ENCODE measurements at places on chromosomes 16 and 17.

- no peak for DNase-seq
Measured at GRCh38 chr17:49472527-49472926, 22.6 kb upstream of the NGFR start.

GRCh38 chr17:43772877-43773648 is 5.7 kb downstream of the DUSP3 start:
- DNase-seq = no peak

GRCh38 chr17:40705584-40705983 is 2.0 kb upstream of the KRT24 start:
- no peak for DNase-seq

DNA sequence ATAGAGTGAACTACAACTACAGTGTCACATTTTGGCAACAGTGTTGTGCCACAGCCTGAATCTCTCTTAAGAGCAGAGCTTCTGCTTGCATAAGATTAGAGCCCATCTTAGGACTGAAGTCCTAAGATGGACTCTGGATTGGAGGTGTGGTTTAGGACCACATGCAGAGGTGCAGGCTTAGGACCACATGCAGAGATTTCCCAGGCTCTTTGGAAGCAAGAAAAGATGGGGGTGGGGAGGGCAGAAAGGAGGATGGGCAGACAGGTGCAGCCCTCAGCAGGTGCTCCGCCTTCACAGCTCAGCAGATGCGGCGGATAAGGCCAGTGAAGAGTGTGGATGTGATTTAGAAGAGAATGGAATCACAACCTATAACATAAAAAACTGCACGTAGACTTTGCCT is 128.7 kb downstream of the TANGO6 start:
- no peak for DNase-seq

- no peak for DNase-seq
Measured at GRCh38 chr16:84675423-84675822, 24.4 kb upstream of the USP10 start.

DNA sequence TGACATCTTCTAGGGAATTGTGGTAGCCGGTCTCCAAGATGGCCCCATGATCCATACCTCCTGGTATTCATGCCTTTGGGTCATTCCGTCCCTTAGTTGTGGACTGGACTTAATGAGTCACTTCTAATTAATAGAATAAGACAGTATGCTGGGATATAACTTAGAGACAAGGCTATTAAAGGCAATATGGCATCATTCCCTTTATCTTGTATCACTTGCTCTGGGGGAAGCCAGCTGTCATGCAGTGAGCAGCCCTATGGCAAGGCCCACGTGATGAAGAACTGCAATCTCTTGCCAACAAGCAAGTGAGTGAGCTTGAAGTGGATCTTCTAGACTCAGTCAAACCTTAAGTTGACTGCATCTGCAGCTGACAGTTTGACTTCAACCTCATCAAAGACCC is 97.8 kb upstream of the MED13 start:
- no peak for DNase-seq

- no peak for DNase-seq
Measured at GRCh38 chr17:44102849-44103622, 20.4 kb downstream of the HDAC5 start.

DNA sequence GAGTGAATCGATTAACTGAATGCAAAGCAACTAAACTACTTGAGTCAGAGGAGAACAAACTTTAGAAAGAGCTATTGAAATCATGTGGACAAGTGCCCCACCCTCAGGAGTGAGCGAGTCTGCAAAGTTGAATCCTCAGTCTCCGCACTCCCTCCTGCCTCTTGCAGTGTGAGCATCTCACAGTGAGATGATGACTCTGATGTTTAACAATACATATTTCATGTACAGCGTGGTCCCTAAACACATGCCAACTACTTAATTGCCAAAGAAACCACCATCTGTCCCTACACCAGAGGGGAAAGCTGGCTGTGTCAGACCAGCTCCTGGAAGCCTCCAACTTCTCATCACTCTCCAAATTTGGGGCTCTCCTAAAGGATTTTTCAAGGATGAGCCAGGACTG is 31.2 kb downstream of the PIMREG start:
- DNase-seq = no peak

DNA sequence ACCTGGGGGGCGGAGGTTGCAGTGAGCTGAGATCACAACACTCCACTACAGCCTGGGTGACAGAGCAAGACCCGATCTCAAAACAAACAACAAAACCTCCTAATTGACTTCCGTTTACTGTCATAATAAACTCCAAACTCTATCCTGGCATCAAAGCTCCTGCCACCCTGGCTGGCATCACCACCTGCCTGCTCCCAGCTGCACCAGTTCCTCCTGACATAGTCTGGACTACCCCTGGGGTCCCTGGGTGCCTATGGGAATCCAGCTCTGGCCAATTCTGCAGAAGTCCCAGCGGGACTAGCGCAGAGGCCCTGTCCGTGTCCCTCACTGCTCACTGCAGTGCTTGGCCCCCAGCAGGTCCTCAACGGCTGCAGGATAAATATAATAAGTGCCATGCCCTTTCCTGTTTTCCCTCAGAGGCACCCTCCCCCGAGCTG is 723 bp downstream of the NTHL1 start:
- no peak for DNase-seq

DNA sequence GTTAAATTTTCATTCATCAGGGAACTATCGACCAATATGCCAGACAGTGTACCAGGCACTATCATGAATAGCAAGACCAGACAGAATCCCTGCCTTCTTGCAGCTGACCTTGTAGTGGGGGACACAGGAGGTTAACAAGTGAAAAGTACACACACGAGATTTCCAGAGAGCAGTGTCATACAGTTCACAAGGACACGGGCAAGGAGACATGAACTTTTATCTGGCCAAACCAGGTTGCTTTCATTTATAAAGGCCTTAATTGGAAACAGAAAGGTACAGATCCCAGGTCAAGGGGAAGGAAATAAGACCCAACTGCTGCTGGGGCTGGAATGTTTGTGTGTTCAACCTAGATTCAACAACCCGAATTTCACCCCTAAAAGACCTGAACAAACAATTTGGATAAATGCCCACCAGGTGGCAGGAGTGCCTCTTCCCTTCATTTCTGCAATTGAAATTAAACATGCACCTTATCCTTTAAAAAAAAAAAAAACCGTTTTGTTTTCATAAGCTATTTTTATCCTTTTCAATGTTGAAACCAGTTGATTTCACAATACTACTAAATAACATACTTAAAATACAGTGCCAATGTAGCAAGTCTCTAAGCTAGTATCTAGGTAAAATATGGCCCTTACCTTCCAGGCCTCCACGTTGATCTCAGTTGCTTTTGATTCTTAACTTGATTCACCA is 65.9 kb downstream of the EMP2 start:
- peak; percentile 59 for DNase-seq

DNA sequence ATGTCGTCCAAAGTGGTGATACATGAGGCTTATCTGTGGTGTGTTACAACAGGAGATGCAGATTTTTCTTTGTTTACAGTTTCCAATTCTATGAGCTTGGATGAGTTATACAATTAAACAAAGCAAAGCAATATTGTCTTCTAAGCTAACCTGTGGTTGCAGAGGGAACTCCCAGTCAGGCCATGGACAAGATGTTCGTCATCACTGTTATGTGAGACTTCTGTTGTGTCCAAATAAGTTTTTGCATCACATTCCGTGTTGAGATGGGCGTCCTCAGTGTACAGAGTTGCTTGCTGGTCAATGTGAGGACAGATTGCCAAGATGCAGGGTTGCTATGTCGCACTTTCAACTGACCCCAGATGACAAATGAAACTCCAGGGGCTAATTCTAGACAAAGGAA is 189.3 kb downstream of the IRF8 start:
- DNase-seq = no peak

GRCh38 chr17:8288336-8289102 is at the start of gene RANGRF:
RANGRF (plus strand) TSS chr17:8288670; CDS start chr17:8288789, 119 bp downstream.
- DNase-seq = peak; percentile 77

DNA sequence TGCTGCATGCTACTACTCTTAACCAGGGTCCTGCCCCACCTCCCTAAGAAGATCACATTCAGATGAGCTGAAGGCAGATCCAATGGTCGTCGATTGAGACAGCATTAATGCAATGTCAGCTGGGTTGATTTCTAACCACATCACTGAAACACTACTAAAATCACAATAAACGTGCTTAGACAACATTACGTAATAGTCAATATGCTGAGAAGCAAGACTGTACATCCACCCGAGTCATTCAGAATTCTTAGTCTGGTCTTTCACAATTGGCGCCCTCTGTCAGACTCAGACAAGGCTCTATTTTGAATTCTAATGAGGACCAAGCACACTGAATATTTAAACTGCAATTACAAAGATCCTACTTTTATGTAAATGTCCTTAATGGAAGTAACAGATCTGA is 205.2 kb downstream of the STX8 start:
- peak; percentile 61 for DNase-seq

DNA sequence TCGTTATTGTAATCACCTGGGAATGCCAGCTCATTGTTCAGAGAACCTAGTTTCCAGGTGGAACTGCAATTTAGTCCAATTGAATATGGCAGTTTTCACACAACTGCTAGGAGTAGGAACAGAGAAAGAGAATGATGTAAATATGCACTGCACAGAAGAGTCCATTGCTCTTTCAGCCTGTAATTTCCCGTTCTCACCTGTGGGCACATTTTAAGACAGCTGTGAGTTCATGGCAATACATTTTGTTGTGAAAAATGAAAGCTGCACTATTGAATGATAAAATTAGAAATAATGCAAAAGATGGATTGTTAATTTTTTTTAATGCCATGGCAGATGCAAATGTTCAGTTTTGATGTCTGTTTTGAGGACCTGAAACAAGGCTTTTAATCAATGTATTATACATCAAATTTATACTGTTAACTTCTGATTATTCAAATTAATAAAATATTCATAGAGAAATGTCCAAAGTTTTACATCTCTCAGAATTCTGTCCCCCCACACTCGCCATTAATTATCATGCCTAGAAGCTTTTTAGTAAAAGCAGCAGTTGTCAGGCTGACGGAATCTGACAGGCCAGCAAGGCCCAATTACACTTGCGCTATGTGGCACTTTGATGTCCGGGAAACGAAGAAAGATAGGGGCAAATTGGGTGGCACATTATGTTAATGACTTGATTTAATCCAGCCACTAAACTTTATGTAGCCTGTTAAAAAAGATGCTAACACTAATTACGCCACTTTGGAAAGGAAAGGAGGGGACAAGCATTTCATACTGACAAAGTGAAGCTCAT is 72.2 kb downstream of the RPGRIP1L start:
- no peak for DNase-seq

DNA sequence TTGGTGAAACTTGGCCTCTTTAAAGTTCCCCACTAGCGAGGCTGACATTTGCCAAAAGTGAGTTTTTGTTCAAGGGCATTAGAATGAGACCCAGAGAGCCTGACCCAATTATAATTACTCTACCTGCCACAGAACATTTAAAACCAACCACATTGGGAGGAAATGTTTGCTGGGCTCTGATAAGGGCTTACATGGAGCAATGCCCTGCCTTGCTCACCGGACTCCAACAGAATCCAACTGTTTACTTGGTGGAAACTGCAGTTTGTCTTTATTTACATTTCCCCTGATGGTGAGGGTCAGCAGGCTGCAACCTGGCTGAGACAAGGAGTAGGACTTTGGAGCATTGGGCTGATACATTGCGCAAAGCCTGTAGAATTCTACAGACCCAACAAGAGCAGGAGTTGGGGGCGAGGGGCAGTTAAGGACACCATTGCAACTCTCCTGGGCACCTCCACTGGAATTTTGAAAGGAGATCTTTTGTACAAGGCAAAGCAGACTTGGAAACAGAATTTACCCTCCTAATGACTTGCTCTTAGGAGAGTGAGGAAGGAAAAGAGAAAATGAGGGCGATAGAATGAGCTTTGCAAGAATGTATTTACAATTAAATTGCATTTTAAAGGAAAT is 368.6 kb downstream of the SHISA9 start:
- no peak for DNase-seq

DNA sequence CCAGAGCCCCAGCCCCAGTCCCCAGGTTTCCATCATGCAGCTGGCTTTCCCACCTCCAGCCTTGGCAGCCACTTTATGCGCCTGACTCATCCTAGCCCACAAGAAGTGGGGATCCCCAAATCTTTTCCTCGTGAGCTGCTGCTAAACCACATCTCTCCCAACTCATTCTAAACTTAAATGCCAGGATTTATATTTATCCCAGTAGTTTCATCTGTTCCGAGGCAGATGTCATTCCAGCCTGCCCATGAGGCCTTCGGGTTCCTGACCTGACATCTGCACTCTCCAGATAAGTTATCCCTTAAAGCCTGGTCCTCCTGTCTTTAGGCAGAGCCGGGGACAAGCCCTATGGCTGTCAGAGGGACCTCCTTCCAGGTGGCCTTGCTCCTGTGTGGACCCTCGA is 16.6 kb downstream of the PLXDC1 start:
- DNase-seq = peak; percentile 58

- DNase-seq = peak; percentile 71
Measured at GRCh38 chr16:87062569-87063442, 254.4 kb downstream of the C16orf95 start.

DNA sequence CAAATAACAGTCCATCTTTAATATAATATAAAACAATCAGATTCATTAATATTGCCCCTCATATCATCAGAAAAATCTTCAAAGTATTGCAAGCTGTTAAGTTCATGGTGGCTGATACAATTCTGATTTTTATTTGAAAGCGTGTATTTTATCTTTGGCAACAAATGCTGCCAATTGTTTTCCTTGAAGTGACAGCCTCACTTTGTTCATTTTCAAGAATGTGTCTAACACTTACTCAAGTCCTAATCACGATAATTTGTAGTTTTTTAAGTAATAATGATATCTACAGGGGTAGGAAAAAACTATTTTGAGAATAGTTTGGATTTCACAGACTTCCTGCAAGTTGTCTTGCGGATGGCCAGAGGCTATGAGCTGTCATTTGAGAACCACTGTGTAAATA is 75.8 kb downstream of the HS3ST3B1 start:
- DNase-seq = no peak

DNA sequence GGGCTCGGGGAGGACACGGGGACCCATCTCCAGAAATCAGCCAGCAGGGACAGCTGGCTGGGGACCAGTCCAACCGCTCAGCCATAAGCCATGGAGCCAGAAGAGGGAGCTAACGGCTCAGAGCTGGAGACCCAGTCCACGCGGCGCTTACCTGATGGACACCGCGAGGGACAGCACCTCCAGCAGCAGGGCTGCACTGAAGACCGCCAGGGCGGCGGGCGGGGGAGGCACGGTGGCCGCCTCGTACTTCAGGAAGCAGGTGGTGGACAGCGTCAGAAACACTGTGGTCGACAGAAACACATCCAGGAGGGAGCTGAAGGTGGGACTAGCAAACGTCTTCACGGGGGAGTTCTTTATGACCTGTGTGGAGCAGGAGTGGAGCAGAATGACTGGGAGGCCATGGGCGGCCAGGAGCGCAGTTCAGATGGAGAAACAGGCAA is 102.6 kb upstream of the CREBBP start:
- peak; percentile 69 for DNase-seq

GRCh38 chr16:30473231-30474073 is 910 bp downstream of the ITGAL start:
- DNase-seq = no peak

GRCh38 chr17:58170622-58171021 is 3.8 kb downstream of the OR4D2 start:
- no peak for DNase-seq

DNA sequence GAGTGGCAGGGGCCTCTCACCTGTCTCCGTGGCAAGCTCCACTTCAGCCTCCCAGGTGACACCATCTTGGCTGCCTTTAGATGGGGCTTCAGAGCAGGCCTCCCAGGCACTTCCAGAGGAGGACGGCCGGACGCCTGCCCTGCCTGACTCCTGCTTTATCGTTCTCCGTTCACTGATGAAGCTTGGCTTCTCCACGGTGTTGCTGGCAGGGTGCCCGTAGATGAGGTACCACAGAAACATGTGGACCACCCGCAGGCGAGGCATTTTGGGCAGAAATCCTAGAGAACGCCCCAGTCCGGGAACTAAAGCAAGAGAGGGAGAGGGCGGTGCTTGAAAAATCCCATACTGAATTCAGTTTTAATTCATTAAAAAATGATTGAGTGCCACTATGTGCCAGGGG is 54.5 kb downstream of the GTF3C1 start:
- peak; percentile 93 for DNase-seq

Measured in fibroblast of upper back skin (primary cell).